ENCODE measurements at places on chromosomes 12 and 14. TPM values are rescaled to one million over a fixed set of nuclear protein-coding genes. Genes with fewer than 3 reads are reported as not detected.

DNA sequence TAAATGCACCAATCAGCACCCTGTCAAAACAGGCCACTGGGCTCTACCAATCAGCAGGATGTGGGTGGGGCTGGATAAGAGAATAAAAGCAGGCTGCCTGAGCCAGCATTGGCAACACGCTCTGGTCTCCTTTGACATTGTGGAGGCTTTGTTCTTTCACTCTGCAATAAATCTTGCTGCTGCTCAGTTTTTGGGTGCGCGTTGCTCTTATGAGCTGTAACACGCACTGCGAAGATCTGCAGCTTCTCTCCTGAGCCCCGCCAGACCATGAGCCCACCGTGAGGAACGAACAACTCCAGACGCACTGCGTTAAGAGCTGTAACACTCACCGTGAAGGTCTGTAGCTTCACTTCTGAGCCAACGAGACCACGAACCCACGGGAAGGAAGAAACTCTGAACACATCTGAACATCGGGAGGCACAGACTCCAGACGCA lies 8.4 kb upstream of the PIANP start:
- no peak for DNase-seq

GRCh38 chr12:107302649-107303341 lies 209.4 kb upstream of the CRY1 start:
- DNase-seq: no peak

DNA sequence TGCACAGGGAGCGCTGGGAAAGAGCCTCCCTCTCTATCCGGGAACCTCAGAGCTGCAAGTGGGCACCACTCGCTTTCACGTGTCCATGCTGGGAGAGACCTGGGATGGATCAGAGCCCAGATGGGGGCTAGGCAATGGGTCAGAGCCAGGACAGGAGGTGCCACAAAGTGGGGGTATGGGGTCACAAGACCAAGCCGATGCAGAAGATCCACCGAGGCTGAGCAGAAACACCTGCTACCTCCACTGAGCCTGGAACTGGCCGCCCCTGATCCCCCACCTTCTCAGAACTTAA lies 180.9 kb upstream of the SFSWAP start:
- DNase-seq: no peak

The KLRK1 gene
- polyA plus RNA-seq: not detected

DNA sequence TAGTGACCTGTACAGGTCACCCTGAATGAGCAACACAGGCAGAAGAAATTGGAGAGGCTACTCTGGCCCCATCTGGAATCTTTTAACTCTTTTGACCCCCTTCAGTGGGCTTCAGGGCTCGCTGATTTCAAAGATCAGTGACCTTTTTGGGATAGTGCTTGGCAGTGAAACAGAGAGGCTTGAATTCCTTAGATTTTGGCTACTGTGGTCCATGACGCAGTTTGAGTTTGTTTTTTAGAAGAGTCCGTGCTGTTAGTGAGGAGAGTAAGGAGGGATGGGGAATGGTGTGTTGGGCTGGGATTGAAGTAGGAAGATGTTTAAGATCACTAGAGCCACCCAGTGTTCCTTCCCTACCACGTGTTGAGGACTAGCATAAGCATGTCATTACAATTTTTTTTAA lies 16.5 kb downstream of the TMEM30B start:
- no peak for DNase-seq

The RPL10L gene
- not detected for polyA plus RNA-seq

DNA sequence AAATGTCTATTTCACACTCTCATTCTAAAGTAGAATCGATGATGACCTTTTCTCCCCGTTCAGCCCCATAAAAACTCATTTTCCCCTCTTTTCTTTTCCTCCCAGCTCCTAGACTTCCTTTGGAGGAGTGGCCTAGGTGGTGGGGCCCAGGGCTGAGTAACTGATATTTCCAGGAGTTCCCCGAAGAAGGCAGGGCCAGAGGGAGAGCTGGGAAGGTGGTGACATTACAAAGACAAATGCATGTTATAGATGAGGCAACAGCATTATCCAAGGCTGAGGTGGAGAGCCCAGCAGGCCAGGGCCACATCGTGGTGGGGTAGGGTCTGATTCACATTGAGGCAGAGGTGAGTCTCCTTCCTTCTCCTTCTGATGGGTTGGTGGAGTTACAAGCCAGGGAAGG lies 22.2 kb upstream of the HDAC7 start:
- no peak for DNase-seq

DNA sequence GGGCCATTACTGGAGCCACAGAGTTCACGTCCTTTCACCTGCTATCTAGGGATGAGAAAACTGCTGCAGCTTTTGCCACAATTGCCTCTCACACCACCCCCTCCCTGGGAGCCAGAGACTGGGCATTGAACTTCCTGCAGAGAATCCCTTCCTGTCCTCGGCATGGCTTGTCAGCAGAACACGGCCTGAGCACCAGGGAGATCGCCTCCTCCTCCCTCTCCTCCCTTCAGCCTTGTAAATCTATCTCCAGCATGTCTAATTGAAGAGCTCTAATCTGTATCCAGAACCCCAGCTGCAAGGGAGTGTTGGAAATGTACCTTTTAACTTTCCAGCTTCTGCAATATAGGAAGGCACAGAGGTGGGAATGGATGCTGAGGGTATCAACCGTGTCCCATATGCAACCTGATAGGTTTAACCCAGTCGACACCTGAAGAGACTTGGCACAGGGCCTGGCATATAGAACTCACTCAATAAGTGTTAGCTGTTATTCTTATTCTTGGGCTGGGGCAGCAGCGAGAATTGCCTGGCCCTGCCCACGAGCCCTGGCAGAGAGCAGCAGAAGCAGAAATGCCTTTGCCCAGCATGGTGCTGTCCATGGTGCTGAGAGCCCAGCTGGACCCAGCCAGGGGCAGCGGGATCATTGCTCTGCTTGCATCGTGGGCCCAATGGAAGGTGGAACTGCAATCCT lies 26.8 kb downstream of the TMEM63C start:
- DNase-seq: peak; percentile 33

DNA sequence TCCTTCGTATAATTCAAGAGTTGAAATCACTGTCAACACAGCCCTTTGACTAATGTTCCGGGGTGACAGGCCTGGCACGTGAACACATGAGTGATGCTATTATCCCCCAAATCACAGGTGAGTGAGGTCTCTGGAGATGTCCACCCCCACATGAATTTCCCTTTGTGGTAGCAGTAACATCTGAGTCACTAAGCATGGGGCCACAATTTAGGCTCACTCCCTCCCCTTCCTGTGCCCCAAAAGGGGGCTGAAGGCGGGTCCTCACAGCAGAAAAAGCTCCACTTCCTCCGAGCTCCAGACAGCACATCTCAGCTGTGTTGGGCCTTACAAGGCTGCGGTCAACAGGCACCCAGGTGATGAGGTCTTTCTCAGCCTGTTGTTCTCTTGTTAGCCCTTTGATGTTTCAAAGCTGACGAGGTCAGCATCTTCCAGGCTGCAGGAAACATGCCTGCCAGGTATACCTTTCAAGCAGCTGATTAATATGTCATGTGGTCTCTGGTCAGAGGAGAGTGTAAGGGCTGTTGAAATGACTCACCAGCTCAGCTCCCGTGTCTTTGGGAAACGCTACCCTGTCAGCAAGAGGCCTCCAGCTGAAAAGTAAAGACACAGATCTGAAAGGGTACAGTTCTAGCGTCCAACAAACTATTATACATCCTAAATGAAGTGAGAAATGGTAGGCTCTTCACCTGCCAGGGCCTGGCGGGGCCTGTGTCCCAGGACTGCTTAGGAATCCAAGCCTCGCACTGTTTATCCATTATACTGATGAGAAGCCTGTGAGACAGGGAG lies 107.3 kb downstream of the ZFP36L1 start:
- no peak for DNase-seq

DNA sequence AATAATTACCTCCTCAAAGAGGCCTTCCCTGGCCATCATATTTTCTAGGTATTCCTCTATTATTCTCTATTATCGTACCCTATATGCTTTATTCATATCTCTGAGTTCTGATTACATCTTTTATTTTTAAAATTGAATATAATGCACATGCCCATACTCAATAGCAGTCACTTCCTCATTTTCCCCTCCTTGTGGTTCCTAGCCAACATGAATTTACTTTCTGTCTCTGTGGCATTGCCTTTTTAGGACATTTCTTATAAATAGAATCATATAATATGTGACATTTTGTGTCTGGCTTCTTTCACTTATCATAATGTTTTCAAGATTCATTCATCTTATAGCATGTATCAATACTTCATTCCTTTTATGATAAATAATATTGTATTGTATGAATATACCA lies 74.4 kb upstream of the TRHDE start:
- DNase-seq: no peak

The PPP1R1A gene
- not detected for polyA plus RNA-seq

The ARHGEF25 gene
- 26.0 TPM for polyA plus RNA-seq

DNA sequence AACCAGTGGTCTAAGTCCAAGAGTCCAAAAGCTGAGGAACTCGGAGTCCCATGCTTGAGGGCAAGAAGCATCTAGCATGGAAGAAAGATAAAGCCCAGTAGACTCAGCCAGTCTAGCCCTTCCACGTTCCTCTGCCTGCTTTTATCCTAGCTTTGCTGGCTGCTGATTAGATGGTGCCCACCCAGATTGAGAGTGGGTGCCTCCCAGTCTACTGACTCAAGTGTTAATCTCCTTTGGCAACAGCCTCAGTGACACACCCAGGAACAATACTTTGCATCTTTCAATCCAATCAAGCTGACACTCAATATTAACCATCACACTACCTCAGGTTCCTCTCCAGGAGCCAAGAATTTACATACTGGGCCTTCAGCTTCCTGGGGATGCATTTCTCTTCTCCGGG lies 476.1 kb downstream of the FUT8 start:
- no peak for DNase-seq

DNA sequence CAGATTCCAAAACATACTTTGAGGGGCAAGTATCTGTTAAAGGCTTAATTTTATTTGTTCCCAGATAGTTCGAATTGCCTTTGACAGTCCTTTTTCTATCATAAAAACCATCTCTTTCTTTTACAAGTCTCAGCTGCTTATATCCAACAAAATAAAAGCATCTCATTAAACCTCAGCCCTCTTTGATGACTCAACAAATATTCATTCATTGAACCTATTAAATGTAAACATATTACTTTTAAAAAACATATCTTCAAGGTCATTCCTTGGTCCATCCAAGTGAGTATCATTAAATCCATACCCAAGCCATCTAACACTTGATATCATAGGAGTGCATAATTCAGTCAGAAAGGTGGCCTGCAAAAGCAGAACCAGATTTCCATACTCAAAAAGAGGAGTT lies 154.6 kb upstream of the BCL2L14 start:
- DNase-seq: no peak

The RNASE7 gene
- polyA plus RNA-seq: not detected

The KRT73 gene
- not detected for polyA plus RNA-seq

The PLBD1 gene
- 0.31 TPM for polyA plus RNA-seq

GRCh38 chr12:88383405-88383804 lies 196.9 kb downstream of the KITLG start:
- DNase-seq: no peak

The ENDOU gene
- polyA plus RNA-seq: 0.10 TPM

GRCh38 chr12:56476143-56476542 lies 7.8 kb downstream of the SPRYD4 start:
- DNase-seq: no peak

The BDKRB1 gene
- polyA plus RNA-seq: 215 TPM

DNA sequence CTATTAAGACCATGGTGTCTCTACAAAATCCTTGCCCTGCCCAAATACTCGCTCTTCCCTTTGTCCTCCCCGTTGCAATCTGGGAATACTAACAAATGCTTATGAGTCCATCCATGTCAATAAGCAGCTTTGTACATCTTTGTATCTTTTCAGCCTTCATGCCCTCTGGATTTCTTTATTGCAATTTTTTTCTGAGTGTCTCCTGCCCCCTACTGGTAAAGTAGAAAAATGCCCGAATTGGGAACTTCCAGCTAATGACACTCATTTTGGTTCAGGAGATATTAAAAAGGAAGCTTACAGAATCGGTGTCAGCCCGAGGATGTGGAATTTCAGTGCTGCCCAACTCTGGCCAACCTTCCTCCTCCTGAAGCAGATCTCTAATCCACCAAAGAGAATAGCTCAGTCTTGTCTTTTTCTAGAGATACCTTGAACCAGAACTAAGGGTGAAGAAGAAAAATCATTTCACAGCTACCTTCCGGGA lies 46.0 kb downstream of the SH2B3 start:
- DNase-seq: no peak

DNA sequence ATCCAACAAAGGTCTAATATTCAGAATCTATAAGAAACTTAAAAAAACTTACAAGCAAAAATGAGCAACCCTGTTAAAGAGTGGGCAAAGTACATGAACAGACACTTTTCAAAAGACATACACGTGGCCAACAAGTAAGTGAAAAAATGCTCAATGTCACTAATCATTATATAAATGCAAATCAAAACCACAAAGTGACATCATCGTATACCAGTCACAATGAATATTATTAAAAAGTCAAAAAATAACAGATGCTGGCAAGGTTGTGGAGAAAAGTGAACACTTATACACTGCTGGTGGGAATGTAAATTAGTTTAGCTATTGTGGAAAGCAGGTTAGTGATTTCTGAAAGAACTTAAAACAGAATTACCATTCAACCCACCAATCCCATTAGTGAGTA lies 199.1 kb downstream of the SNAPC1 start:
- no peak for DNase-seq

The TMEM253 gene
- polyA plus RNA-seq: 0.21 TPM

DNA sequence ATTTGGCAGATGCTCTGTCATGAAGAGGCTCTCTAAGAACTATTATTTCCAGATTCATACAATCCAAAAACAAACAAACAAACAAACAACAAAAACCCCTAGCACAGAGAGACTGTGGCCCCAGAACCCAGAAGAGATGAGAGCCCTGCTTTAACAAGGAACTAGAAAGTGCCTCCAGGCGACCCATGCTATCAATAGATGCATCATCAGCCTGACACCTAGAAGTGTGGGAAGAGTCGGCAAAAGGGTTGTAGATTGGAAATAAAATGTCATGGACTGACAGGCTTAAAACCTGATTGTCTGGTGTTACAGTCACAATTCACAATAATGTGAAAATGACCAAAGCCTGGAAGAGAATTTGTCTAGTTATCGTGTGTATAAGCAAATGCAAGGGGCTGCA lies 50.6 kb upstream of the FLRT2 start:
- DNase-seq: no peak

- DNase-seq: peak; percentile 45
Observed at GRCh38 chr14:58104808-58105207, 47.2 kb downstream of the ARMH4 start.

The TTC6 gene
- not detected for polyA plus RNA-seq

The MSI1 gene
- polyA plus RNA-seq: not detected

DNA sequence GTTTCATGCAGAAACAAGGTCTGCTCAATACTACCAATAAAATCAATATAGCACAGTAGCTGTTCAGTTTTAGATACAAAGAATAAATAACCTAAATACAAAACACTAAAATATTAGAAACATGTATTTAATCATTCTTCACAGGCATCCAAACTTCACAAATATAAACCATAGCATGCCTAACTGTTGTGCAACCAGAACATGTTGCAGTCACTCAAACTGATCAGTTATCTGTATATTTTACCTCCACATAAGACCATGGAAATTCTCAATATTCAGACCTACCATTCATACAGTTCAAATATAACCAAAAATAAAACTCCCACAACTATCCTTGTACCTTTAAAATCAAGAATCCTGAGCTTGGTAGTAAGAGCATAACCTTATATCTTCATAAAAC lies 83.1 kb upstream of the PAWR start:
- DNase-seq: no peak

The TOMM20L gene
- polyA plus RNA-seq: not detected

- DNase-seq: no peak
Observed at GRCh38 chr14:31934767-31935266, 142.3 kb upstream of the ARHGAP5 start.

The KRT85 gene
- not detected for polyA plus RNA-seq

The P2RX7 gene
- polyA plus RNA-seq: 0.50 TPM

All from AG04450 (cell line).